Kidney capillary endothelial cell (primary cell): ENCODE measurements at places on chromosomes 11 and 22.

DNA sequence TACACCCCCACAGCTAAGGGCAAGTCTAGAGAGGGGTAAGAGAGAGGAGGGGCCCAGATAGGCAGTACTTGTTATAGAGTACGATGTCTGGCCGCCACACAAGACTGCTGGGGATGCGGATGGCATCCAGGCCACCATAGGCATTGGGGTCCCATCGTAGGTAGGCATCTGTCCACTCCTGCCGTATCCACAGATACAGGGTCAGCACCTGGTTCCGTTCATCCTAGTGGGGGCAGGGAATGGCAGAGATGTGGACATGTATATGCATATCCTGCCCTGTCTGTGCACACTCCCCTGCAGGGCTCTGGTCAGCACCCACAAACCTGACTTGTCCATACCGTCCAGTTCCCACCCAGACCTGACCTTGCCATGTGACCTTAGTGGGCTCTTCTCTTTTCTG is 2.1 kb downstream of the CHRNA10 start:
- DNase-seq, result no peak

DNA sequence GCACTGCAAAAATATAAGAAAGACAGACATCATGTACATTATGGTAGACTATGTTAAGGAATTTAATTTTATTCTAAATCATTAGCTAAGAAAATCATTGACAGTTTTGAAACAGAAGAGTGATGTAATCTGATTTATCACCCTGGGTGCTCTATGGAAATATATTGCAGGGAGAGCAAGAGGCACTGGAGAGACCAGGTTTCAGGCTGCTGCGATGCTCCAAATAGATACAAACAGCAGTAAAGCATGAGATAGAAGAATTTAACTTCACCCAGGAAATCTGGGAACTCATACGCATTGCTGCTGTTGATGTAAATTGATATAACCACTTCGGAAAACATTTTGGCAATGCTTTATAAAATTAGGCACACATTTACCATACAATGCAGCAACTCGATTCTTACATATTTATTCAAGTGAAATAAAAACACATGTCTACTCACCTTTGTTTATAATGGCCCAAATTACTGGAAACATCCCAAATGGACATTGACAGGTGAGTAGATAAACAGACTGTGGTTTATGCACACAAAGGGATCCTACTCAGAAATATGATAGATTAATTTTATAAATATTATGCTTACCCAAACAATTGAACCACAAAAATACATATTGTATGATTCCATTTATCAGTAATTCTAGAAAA is 535.1 kb upstream of the CHORDC1 start:
- no peak for DNase-seq

- DNase-seq, result no peak
Measured at GRCh38 chr22:49598338-49598737, 229.3 kb downstream of the BRD1 start.

GRCh38 chr11:72814286-72815109 is at the start of gene ATG16L2:
Gene ATG16L2, plus strand, starts transcription at chr11:72814411. Its CDS starts 35 bp downstream, at chr11:72814446.
- peak; percentile 71 for DNase-seq

- no peak for DNase-seq
Measured at GRCh38 chr22:42300259-42301076, 30.0 kb upstream of the TCF20 start.

GRCh38 chr11:129416080-129416820 is 40.6 kb downstream of the BARX2 start:
- DNase-seq, result no peak

GRCh38 chr11:64593156-64594105 is 2.4 kb downstream of the SLC22A12 start:
- no peak for DNase-seq

- no peak for DNase-seq
Measured at GRCh38 chr11:105612771-105613170, 2.9 kb downstream of the GRIA4 start.
